ENCODE measurements at places on chromosomes 1 and 21.

- peak; percentile 46 for DNase-seq
Measured at GRCh38 chr1:246428542-246429308, 78.4 kb downstream of the SMYD3 start.

- DNase-seq, result no peak
Measured at GRCh38 chr1:161989786-161990185, 33.9 kb downstream of the OLFML2B start.

- DNase-seq, result no peak
Measured at GRCh38 chr1:241767737-241768136, 80.3 kb upstream of the EXO1 start.

DNA sequence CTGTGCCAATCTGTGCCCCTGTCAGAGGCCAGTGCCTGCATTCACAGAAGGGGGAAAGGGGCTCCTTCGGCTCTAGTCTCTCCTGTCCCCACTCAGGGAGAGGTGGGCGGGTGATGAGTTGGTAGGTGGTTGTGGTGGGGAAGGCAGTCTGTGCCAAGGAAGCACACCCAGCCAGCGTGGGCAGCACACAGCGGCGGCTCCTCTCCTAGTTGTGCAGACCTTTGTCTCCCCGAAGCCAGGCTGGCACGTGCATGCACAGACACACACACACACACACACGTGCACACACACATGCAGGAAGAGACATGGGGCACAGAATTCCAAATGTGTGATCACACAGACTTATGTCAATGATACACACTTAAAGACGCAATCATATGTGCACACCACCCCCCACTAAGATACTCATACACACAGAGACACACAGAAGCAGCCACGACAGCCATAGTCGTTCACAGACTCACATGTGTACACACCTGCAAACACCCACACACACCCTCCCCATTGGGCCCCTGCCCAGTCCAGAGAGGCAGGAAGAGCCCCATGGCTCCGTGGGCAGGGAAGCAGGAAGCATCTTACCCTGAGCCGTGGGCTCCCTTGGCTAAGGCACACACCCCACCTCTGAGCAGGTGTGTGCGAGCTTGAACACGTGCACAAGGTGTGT is 16.4 kb downstream of the RIMS3 start:
- no peak for DNase-seq

DNA sequence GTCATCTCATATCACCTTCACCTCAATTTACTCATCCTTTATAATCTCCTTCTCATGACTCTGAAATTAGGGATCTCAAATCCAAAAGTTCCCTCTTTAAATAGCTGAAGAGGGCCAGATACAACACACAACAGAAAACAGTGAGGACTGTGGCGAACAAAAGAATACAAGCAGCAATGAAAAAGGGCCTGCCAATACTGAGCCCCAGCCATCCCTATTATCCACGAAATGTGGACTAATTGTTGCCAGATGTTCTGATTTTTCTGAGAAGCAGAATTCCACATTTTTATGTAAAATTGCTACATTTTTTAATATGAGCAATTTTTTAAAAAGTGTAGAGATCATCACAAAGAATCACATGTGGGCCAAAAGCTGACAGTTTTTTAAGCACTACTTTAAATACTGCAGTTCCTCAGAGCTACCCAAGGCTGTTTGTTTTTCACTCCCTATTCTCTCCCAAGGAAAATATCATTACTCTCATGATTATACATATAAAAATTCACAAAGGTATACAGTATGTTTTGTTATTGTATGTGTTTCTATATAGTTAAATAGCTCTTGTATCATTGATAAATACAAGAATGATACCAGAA is 90.0 kb downstream of the ASH1L start:
- no peak for DNase-seq

GRCh38 chr21:34724131-34724856 is 55.5 kb downstream of the CLIC6 start:
- no peak for DNase-seq

DNA sequence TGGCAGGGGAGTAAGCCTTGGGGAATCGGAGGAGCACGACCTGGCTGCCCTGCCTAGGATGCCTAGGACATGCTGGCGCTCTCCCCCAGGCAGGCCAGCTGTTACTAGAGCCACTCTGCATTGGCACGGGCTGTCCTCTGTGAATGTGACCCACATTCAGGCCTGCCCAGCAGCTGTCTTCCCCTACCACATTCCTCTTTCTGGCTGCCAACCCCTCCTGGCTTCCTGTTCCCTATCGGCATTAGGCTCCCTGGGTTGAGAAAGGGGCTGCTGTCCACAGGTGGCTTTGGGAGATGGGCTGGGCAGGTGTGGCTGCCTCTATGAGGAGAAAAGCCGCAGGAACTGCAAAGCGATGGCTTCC is 2.3 kb upstream of the NFASC start:
- no peak for DNase-seq

DNA sequence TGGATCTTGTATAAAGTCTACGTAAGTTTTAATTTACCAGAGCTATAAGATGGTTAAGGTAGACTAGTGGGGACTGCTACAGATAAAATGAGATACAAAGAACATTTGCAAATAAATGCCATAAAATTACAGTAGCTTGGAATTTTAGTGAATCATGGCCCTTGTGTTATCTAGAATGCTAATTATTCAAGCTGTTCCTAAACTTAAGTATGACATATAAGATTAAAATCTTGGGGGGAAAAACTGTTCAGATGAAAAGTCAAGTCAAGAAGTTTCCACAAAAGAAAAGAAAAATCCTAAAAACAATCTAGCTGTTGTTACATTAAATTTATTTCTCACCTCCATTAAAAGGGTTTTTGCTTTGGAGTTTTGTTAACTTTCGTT is 51.7 kb downstream of the SIM2 start:
- DNase-seq, result no peak

DNA sequence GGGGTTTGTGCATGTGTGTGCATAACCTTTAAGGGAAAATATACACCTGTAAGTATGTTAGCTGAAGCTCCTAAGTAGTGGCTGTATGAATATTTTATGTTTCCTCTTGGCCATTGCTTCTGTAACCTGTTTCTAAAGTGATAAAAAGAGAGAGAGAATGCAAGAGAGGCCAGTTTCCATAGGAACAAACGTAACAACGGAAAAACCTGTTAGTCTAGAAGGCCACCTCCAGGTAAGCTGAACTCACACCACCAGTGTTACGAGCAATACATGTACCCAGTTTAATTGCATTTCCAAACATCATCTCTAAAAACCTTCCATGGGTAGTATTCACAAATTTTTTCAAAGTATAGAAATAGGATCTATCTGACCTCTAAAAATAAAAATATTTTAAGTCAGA is 63.1 kb downstream of the PLPPR4 start:
- peak; percentile 42 for DNase-seq

DNA sequence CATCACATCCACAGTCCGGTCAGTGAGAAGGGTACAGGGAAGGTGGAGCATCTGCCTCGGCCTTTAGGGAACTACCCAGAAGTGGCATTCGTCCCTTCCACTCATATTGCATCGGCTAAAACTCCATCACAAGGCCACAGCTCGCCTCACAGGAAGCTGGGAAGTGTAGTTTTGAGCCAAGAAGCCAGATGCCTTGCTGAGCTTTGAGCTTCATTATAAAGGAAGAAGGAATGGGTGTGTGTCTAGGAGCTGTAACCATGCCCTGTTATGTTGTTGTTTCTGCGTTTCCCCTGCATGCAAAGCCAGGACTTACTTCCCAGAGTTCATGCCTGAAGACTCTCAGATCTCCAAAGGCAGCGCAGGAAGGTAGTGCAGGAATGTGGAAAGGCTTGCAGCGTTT is 61.1 kb downstream of the OPTC start:
- peak; percentile 37 for DNase-seq

DNA sequence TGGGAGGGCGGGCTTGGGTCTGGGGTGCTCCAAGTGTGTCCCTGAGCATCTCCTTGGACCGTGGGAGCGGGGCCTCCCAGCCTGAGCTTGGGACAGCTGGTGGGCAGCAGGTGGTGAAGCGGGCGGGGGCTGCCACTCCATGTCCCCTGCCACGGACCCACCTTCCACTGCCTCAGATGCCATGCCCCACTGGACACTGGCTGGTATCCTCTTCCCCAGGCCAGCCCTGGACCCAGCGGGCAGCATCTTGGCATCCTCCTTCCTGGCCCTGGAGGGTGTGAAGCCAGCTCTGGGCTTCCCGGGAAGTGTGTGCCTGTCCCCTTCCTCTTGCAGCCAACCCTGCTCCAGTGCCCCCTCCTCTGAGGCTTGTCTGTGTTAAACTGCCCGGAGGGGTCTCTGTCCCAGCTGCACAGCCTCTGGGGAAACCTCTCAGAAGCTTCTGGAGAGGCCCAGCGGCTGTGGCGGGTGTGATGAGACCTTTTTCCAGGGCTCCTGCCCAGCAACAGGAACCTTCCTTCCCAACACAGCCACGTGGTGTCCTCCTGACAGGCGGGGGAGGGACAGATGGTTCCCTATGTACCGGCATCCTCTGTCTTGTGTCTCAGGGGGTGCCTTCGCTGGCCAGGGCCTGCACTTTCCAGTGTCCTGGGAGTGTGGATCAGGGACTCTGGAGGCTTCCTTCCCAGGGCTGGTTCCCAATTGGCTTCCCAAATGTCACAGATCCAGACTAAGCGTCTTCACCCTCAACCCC is 81.6 kb upstream of the DISP3 start:
- no peak for DNase-seq

DNA sequence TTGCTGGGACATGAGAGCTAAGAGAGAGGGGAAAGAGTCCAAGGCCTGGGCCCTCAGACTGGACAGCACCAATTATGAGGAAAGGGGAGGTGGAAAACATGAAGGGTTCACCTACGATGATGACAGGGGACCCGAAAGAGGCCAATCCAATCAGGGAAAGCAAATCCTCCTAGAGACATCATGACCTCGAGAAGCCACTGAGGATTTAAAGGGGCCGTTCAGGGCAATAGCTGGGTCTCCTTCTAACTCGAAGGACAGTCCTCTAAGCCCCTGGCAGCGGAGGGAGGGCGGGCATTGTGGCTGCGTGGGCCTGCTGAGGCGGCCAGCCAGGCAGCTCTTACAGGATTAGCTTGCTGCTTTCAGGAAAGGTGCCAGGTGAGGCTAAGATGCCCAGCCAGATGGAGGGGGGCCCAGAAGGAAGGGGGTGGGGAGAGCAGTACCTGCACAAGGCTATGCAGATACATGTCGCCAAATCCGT is 7.4 kb downstream of the MEF2D start:
- no peak for DNase-seq

DNA sequence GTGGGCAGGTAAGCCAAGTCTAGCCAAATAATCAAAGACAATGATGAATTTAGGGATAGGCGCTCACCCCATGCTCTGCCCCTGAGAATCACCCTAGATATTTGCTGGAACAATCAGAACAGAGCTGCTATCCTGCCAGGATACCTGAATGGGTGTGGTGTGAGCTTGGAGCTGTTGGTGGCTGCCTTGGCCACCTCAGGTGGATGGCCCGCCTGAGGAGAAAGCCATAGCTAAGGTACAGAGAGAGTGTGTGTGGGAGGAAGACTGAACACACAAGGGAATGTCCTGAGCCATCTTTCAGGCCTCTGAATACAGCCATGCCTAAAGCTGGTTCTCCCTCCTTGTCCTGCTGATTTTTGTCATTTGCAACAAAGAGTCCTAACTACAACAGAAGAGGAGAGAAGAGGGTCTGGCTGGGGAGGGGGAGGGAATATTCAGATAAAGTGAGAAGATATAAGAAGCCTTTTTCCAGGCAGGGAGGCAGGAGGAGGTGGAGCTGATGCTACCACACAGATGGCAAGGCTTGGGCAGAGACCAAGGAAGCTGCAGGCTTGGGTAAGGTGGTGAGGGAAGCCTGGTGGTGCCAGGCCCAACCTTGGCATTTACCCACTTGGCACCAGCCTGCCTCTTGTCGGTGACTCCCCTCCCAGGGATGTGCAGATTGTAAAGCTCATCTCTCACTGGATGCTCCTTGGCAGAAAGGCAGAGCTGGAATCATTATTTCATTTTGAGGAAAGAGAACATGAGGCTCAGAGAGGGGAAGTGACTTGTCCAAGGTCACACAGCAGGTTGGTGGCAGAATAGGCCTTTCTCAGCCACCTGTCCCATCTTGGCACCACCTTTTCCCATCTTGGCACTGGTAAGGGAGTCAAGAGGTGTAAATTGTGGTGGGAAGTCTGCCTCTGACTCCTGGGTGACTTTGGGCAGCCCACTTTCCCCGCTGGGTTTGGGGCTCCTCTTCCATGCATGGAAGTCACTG is 49.7 kb downstream of the NKAIN1 start:
- DNase-seq, result no peak
